ENCODE measurements at places on chromosomes 12 and 14. TPM values are rescaled to one million over a fixed set of nuclear protein-coding genes. Genes with fewer than 3 reads are reported as not detected.

DNA sequence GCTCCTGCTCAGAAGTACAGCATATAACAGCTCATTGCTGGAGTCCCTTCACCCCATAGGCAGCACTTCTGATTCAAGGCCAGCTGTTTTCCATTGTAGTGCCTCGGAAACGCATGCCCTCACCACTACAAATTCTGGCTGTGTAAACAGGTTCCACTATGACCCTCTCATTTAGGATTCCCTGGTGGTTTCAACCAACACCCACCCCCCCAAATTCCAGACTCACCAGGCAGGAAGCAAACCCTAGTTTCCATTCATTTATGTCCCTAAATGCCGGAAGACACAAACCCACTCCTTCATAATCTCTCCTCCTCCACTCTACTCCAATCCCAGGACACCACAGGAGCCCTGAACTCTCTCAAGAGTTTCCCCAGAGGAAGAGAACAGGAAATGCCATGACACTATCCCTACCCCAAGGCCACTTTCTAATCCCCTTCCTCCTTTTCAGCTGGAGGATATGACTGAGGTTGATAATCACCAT is 75.9 kb upstream of the TMPO start:
- DNase-seq, result no peak

GRCh38 chr12:24718617-24719016 is 230.3 kb downstream of the BCAT1 start:
- DNase-seq, result no peak

DNA sequence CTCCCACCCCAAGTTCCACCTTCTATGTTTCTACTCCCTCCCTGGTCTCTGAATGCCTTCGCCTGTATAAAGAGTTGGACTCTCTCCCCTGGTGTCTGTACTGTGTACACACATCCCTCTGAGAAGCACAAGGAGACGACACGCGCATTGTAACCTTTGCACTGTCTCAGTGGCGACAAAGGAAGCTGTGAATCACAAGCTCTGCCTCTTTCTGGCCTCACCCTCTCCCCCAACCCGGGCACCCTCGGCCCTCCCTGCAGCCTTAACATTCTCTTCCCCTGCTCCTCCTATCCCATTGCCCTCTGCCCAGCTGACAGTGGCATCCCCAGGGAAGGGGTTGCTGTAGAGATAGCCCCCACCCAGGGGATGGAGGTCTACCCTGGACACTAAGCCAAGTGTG is 2.5 kb upstream of the SMARCD1 start:
- DNase-seq, result peak; percentile 75

DNA sequence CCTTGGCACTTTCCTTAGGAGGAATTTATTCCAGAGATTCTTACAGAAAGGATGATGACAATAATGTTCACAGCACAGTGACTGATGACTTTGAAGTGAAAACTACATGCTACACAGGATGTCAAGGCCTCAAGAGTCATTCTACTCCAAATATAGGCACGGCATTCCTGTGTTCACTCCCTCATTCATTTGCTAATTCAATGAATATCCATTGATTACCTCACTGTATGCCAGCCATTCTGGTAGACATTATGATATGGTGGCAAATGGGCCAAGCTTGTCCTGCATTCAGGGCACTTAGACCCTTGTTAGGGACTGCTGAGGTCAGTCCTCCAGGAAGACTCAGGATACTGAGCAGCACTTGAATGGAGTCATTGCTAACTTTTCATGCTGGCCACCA is 48.0 kb downstream of the FOXN4 start:
- DNase-seq, result no peak

GRCh38 chr14:69651664-69652063 is 40.3 kb downstream of the SUSD6 start:
- no peak for DNase-seq

DNA sequence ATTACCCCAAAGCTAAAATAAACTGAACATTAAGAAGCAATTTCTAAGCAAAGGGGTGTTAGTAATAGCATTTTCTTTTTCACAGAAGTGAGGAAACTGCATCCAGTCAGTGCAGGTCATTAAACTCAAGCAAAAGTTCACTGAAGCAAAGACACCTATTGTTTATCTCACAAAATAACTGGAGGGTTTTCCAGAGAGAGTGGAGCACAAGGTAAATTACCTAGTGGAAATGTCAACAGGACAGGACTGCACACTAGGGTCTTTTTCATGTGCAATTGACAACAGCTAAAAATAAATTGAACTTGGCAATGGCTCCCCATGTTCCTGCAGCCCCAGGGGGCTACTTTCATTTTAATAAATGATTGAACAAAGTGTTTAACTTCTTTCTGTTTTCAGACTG is 742.0 kb downstream of the GALC start:
- DNase-seq, result no peak

CCDC184 gene
- total RNA-seq, result 0.79 TPM

Data from transverse colon (tissue), 4 donors.